ENCODE measurements at places on chromosomes 11 and 22.
A peak's percentile ranks its signal among the peaks of the same experiment; 100 is the strongest.

- DNase-seq, result peak; percentile 29
Observed at GRCh38 chr11:11450744-11451362, 97.8 kb upstream of the CSNK2A3 start.

DNA sequence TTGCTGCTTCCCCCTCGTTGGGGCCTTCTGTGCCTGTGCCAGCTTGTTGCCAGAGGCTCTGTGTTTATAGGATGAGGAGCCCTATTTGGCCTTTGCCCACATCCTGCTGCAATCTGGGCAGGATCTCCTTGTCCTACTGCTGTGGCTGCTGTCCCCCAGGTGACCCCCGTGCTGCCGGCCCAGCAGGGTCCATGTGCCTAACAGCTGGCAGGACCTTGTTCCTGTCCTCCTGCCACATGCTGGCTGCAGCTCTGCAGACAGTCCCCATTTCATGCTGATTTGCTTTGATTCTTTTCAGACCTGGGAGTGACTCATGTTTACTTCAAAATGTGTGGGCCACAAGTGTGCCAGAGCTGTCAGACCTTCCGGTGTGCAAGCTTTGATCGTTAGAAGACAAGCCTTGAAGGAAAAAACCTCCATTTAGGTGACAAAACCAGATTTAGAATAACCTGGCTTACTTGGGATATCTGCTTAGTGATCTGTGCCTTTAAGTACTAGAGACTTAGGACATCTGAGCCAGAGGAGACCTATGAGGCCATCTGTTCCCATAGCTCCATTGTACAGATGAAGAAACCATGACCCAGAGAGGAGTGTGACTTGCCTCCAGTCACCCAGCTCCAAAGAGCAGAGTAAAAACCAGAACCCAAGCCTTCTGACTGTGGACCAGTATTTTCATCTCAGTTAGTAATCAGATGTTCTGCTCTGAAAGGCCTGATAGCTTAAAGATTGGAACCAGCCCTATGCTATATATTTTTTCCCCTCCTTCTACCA is 11.1 kb downstream of the NAV2 start:
- no peak for DNase-seq

DNA sequence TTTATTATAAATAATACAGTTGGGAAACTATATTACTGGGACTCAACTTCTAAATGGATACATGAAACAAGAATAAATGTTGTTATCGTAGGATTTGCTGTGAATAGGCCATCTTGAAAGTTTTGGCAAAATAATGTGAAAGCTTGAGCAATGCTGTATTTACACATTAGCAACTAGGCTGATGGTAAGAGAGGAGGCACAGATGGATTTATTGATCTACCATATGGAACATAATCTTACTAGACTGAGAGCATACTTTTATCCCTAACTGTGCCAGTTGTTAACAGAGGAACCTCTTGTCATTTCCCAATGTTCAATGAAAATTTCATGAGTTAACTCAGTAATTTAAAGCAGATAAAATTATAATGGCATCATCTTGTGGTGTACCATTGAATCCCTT is 22.8 kb downstream of the APIP start:
- no peak for DNase-seq

- DNase-seq, result no peak
Observed at GRCh38 chr11:119750056-119750455, 21.1 kb upstream of the NECTIN1 start.

GRCh38 chr11:44457862-44458261 is 107.6 kb upstream of the CD82 start:
- DNase-seq, result no peak

- DNase-seq, result no peak
Observed at GRCh38 chr11:31797190-31798056, 13.7 kb downstream of the PAX6 start.

GRCh38 chr11:85619499-85619898 is 7.6 kb downstream of the DLG2 start:
- DNase-seq, result no peak

- no peak for DNase-seq
Observed at GRCh38 chr22:43275545-43276317, 67.4 kb downstream of the SCUBE1 start.

DNA sequence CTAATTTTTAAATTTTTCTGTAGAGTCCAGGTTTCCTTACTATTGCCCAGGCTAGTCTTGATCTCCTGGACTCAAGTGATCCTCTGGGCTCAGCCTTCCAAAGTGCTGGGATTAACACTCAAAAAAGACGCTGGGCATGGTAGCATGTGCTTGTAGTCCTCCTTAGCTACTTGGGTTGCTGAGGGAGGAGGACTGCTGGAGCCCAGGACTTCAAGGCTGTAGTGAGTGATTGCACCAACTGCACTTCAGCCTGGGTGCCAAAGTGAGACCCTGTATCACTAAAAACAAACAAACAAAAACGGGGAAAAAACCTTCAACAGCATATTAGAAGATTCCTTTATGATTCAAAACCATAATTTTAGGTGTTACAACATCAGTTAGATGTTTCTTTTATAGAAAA is 44.6 kb downstream of the RSF1 start:
- DNase-seq, result no peak

- no peak for DNase-seq
Observed at GRCh38 chr22:26479043-26479791, 4.4 kb downstream of the HPS4 start.

DNA sequence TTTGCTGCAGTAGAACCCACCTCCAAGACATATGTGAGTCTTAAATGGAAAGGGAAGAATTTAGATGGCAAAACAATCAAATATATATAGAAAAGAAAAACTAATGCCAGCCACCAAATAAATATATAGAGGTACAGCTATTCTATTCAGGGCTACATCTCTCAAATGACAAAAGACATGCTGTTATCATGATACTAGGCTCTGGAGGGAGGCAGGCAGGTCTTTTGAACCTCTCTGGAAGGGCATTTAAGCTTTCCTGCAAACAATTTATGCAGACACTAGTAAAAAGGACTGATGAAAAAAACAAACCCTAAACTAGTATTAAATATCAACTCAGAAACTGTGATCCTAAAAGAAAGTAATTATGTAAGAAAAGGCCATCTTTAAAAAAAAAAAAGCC is 24.4 kb downstream of the UEVLD start:
- no peak for DNase-seq

DNA sequence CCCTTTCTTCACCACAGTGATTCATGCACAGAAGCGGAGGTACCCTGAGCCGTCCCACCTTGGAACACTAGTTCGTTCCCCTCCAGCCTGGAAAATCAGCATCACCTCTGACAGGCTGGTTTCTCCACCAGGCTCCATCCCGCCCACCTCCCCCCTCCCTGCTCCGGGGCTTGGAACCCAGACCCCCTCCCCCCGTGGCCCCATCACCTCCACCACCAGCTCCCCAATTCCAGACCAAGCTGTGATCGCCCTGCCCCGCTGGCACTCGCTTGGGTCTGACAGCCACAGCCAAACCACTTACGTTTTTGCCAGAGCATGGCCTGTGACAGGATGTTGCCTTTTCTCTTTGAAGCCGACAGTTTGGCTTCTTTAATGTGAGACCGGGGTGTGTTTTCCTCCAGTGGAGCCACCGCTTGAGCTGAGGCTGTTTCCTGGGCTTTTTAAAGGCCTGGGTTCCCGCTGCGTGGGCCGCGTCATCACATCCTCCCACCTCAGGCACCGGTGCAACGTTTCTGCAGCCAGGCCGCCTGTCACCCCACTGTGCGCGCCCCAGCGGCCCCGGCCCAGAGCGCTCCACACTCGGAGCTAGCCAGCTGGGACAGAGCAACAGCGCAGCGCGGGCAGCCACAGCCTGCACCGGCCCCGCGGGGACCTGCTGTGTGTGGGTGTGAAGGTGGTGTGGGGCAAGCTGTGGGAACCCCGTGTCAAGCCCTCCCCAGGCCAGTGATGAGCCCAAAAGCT is at the start of gene POU2AF1:
POU2AF1 (minus strand) TSS at position 415 of the 741 bp plus-strand sequence; CDS start at position 317, 98 bp downstream.
- no peak for DNase-seq

GRCh38 chr22:49629586-49630447 is 197.9 kb downstream of the BRD1 start:
- no peak for DNase-seq

DNA sequence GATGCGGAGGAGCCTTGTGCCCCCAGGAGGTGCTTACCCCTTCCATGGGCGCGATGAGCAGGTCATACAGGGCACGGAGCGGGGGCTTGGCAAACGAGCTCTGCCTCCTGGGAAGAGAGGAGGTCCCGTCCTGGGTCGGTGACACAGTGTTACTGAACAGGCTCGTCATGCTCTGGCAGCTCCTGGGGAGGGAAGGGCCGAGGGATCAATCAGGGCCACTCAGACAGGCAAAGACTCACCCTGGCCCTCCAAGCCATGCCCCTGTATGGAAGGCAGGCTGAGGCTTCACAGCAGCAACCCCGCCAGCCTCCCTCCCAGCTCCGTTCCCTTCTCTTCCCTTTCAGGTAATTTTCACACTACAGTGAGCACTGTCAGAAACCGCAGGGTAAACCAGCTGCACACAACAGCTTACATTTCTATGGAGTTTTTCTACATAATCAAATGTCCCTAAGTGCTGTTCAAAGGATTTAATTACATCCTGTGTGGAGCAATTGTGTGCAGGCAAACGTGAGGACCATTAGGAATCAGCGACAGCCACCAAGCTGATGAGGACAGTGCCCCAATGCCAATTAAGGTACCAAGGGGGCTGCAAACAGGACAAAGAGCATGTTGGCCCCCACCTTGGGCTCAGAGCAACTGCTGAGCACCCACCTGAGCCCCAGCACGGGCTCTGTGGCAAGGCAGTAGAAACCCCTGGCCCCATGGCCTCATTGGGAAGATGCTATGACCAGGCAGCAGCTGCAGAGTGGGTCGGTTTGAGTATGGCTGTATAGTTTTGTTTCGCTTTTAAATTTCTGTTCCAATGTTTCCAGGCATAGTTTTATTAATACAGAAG is 95.4 kb upstream of the PITPNB start:
- DNase-seq, result no peak

DNA sequence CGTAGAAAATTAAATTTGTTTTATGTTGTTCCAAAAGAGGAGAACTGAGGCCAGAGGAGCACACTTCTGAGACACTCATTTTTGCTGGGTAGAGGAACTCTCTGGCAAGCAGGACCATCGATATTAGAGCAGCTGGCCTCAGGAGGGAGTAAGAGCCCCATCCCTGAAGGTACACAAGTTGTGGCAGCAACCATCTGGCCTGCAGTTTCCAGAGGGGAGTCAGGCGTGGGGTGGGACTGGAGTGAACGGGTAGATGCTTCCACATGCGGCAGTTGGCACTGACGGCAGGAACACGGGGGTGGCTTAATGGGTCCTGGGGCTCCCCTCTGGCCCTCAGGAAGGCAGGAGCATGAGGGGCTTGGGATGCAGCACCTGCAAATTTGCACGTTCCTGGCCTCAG is 13.2 kb upstream of the SSTR3 start:
- DNase-seq, result no peak

DNA sequence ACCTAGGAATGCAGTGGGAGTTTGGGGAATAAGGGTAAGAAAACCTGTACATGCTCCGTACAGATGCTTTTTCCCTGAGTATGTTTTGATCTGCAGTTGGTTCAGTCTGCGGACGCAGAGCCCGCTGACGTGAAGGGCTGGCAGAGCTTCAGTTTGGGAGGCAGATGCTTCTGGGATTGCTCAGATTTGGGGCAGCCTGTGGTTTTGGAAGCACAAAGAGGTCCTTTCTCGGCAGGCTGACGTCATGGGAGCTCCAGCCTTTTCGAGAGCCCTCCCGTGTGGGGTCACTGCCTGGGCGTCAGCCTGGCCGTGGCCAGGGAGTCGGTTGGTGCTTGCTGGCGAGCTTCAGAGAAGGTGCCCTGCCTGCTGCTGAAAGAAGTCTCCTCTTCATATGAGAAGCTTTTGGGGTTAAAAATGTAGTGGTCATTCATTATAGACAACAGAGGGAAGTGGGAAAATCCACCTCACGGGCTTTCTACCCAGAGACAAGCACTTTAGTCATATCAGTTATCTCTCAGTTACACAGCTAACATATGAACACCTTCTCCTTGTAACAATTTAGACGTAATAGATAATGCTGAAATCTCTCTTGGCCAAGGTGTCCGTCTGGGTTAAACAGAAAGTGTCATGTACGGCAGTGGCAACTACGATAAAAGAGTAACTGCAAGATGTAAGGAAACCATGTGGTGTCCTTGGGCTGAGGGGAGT is 26.8 kb downstream of the TPCN2 start:
- peak; percentile 95 for DNase-seq

DNA sequence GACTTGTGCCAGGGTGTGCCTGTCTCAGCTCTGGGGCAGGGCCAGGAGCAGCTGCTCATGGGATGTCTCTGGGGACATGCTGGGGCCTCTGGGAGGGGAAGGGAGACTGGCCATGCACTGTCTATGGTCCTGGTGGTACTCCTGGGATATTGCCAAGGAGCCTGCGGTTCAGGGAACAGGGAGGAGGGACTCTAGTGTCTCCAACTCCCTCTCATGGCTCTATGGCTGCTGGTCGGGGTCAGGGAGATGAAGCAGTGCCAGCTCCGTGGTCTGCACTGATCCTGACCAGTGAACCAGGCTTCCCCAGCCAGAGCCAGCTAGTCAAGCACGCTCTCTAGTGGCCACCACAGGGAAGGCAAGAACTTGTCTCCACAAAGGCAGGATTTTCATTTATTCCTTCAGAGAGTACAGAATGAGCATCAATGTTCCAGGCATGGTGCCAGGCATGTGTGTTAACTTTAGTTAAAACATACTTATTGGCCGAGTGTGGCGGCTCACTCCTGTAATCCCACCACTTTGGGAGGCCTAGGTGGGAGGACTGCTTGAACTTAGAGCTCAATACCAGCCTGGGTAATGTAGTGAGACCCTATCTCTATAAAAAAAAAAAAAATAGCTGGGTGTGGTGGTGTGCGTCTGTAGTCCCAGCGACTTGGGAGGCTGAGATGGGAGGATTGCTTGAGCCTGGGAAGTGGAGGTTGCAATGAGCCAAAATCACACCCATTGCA is 2.5 kb upstream of the BEST1 start:
- peak; percentile 86 for DNase-seq

GRCh38 chr11:59267196-59267595 is 54.5 kb upstream of the MPEG1 start:
- DNase-seq, result no peak

- no peak for DNase-seq
Observed at GRCh38 chr11:9982796-9983579, 311.0 kb downstream of the SBF2 start.

DNA sequence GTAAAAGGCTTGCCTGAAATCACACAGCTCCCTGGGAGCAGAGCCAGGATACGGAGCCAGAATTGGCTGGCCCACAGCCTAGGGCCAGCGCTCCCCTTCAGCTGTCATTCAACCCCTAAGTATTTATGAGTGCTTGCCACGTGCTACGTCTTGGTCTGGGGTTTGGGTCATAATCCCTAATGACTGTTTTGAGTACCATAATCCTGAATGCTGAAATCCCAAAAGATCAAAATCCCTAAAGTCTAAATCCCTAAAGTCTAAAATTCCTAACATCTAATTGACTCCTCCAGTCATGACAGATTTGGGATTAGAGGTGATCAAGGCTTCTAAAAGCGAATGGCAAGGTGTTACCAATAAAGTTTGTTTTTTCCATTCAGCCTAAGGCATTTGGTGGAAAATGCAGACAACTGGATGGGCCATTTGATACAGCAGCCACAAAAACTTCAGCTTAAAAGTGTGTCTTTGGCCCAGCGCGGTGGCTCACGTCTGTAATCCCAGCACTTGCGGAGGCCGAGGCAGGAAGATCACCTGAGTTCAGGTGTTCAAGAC is 59.8 kb upstream of the PRR5 start:
- no peak for DNase-seq
